ENCODE measurements at places on chromosomes 2 and 18.

GRCh38 chr2:169086893-169087467, 17.6 kb downstream of the DHRS9 start:
- H3K36me3 ChIP-seq = no peaks in the 10 kb centered on the region
- peaks cover 7% of the 10 kb centered on the region for H3K4me1 ChIP-seq
- no peak overlapping the region for H3K27ac ChIP-seq
- no peaks in the 10 kb centered on the region for H3K27me3 ChIP-seq
- DNase-seq = no peak

- H3K4me3 ChIP-seq = no peak overlapping the region
- H3K27me3 ChIP-seq = peaks cover 3% of the 10 kb centered on the region
- H3K27ac ChIP-seq = no peak overlapping the region
- no peaks in the 10 kb centered on the region for H3K36me3 ChIP-seq
- DNase-seq = no peak
Measured at GRCh38 chr2:497770-498492, 179.3 kb downstream of the TMEM18 start.

DNA sequence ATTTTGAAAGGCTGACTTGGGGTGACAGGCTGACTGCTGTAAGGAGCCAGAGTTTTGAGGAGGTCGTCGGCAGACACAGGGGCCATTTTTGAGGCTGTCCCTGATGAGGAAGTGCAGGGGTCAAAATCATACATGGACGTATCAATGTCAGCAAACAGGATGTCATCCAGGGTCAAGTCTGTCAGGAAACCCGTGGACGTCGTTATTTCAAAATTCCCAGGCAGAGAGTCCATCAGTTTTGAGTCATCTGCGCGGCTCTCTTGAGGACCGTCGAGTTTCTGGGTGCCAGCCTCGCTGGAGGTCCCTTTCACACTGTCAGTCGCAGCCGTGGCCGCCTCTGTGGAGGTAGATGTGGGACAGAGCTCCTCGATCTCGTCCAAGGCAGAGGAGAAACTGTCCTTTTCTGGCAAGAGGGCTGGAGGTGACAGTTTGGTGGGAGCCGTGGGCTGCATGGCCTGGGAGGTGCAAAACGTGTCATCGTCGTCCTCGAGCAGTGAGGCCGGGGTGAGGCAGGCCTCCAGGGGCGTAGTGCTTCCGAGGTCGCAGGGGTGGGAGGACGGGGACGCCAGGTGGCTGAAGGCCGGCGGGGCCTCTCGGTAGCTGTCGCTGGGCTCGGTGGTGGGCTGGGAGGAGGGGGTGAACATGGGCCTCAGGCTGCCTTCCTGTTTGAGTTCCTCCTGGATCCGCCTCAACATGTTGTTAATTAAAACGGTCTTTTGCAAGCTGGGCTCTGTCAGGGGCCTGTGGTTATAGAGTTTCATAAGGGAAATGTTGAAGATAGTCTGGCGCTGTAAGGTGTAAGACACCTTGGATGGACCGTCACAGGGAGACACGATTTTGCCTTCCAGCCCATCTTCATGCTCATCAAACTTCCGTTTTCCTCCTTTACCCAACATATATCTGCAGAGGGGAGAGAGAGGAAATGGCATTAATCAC, 17.5 kb downstream of the SERTAD2 start:
- H3K4me3 ChIP-seq = no peak overlapping the region
- H3K27me3 ChIP-seq = no peaks in the 10 kb centered on the region
- H3K4me1 ChIP-seq = peaks cover 86% of the 10 kb centered on the region
- H3K36me3 ChIP-seq = peaks cover 22% of the 10 kb centered on the region
- no peak overlapping the region for H3K27ac ChIP-seq
- no peak for DNase-seq

DNA sequence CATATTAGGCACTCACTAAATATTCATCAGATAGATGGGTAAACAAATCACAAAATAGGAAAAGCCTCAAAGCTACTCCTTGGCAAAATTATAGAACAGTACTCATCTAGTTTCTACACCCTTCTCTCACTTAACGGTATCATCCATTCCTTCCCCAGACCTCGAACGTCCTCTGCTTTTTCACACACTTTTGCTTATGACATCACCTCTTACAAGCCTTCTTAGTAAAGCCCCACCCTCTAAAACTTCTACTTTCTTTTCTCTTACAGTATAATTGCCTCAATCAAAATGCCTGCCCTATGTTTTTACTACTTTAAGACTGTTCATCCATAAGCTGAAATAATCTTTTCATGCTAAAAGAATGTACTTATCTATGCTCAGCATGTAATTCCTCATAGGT, 8.1 kb downstream of the CHN1 start:
- no peak overlapping the region for H3K4me3 ChIP-seq
- H3K27me3 ChIP-seq = peaks cover 9% of the 10 kb centered on the region
- H3K27ac ChIP-seq = no peak overlapping the region
- H3K4me1 ChIP-seq = peaks cover 4% of the 10 kb centered on the region

DNA sequence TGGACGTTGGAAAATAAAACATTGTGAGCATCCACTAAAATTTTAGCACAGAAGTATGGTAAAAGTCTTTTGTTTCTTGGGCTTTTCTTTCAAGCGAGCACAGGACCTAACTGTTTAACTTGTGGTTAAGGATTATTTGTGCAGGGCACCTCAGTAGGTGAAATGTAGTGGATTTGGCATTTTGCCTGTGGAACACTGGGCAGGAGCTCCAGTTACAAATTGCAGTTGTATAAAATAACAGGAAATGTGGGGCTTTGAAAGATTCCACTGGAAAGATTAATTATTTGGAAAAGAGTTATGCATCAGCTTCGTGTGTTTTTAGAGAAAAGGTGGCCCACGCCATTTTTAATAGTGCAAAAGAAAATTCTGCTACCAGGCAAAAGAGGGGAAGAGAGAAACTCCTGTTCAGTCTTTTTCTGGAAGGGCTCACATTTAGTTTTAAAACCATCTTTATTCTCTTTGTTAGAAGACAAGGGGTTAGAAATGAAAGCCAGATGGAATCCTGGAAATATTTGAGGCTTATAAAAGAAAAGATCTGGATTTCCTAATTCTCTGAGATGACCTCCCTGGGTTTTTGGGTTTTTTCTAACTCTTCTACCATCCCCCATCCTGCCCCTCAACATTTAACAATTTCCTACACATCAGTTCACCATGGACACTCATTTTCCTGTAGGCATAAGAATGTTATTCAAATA, 144.3 kb upstream of the SERTAD2 start:
- H3K4me3 ChIP-seq = no peak overlapping the region
- no peaks in the 10 kb centered on the region for H3K4me1 ChIP-seq
- no peak overlapping the region for H3K27ac ChIP-seq
- H3K27me3 ChIP-seq = no peaks in the 10 kb centered on the region

- no peak for DNase-seq
- no peaks in the 10 kb centered on the region for H3K27me3 ChIP-seq
- H3K4me1 ChIP-seq = no peaks in the 10 kb centered on the region
- no peak overlapping the region for H3K4me3 ChIP-seq
- no peaks in the 10 kb centered on the region for H3K36me3 ChIP-seq
- H3K27ac ChIP-seq = no peak overlapping the region
Measured at GRCh38 chr2:187900021-187900420, 345.8 kb upstream of the TFPI start.

DNA sequence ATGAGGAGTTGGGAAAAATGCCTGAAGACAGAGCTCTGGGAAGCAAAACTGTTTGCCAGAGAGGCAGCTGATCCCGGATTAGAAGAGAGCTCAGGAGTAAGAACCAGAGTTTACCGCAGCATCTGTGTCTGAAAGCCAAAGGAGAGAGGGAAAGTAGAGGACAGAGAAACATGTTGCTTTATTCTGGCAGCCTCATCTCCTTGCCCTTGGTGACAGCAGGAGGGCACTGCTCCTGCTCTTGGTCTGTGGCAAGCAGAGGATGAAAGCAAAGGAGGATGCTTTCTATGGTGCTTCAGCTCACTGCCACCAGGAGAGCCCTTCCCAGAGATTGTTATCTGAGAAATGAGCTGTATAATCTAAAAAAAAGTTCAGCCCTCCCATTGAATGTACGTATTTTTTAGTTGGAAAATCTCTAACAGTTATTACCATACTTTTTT, 7.7 kb downstream of the SLC1A4 start:
- H3K4me3 ChIP-seq = no peak overlapping the region
- no peaks in the 10 kb centered on the region for H3K36me3 ChIP-seq
- no peak overlapping the region for H3K27ac ChIP-seq
- H3K4me1 ChIP-seq = peaks cover 10% of the 10 kb centered on the region
- no peak for DNase-seq

DNA sequence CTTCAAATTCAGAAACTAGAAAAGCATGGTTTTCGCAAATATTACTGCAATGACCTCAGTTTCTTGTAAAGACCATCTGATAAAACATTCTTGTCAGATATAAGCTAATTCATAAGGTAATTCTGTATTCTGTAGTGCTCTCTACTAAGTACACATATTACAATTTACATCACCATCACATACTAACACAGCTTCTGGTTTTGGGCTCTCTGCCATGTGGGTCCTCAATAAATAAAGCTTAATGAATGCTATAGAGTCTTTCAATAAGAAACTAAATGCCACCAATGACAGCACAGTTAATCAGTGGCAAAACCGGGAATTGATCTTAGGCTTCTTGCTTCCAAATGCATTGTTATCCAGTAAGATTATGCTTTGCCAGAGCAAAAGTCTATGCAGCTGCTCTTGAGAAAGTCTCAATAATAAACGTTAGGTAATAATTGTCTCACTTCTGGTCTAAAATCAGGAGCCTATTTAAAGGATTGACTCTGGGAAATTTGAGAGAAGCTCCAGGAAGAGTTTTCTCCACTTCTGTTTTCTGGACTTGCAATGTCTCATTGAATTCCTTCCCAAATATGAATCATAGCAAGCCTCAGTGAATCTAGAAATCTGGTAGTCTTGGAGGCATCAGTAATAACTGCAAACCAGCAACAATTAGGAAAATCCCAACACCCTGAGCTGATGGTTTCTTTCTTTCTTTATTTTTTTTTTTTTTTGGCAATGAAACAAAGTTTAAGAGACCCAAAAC, 67.9 kb upstream of the RAPGEF4 start:
- H3K4me1 ChIP-seq = no peaks in the 10 kb centered on the region
- H3K27ac ChIP-seq = no peak overlapping the region
- H3K4me3 ChIP-seq = no peak overlapping the region
- no peak for DNase-seq

DNA sequence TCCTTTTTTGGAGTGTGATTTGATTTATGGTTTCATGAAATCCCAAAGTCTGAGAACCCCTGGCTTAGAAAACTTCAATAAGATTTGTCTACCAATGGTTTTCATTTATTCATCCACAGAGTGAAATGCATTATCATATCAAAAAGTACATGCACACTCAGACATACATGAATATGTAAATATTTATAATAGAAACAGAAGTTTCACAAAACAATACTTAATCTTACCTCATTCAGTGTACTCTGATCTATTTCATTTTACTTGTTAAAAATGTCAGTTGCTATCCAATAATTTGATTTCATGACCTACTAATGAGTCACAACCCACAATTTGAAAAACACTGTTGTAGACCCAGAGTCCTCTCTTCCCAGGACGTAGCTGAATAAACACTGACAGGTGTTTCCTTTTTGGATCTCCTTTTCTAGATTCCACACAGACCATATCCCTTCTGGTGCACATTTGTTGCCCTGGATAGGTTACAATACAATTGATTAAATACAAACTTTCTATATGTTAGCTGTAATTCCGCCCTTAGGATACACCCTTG, 10.4 kb upstream of the CAVIN2 start:
- no peak overlapping the region for H3K27ac ChIP-seq
- DNase-seq = no peak
- H3K4me3 ChIP-seq = no peak overlapping the region
- H3K27me3 ChIP-seq = no peaks in the 10 kb centered on the region

DNA sequence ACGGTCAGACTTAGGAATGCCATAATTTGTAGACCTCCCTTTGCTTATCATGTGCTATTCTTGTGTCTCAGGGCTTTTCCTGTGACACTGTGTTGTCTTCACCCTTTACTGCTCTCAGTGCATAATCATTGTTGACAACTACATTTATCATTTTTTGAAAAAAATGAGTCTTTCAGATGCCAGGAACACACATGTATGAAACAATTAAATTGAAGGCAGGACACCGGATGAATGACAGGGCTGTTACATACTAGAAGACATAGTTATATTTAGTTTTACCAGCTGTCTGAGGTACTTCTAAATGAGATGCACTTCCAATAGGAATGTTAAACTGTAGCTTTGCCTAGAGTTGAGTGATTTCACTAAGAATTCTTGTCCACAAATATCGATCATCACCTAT, 243.5 kb downstream of the LRP1B start:
- H3K27ac ChIP-seq = no peak overlapping the region
- H3K4me1 ChIP-seq = no peaks in the 10 kb centered on the region

DNA sequence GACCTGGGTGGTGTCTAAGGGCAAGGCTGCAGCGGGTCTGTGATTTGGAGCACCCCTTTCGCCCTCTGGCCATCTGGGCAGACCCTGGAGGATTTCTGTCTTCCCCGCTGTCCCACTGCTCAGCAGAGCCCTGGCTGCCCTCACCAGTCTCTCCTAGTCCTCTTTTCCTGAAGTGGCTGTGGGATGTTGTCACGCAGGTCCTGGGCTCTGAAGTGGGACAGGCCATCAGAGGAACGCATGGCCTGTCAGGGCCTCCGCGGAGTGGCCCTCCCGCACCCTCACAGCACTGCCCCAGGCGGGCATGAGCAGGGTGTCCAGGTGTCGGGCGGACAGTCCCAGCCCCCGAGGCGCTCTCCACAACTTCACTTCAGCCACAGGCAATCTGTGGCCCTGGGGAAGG, 1.1 kb upstream of the TMEM185B start:
- H3K36me3 ChIP-seq = no peaks in the 10 kb centered on the region
- peaks cover 28% of the 10 kb centered on the region for H3K4me1 ChIP-seq

GRCh38 chr2:216934151-216934550, 74.3 kb upstream of the TNP1 start:
- DNase-seq = no peak
- H3K36me3 ChIP-seq = no peaks in the 10 kb centered on the region
- H3K27ac ChIP-seq = peak overlapping the region; percentile 63
- H3K4me3 ChIP-seq = no peak overlapping the region
- peaks cover 27% of the 10 kb centered on the region for H3K4me1 ChIP-seq

DNA sequence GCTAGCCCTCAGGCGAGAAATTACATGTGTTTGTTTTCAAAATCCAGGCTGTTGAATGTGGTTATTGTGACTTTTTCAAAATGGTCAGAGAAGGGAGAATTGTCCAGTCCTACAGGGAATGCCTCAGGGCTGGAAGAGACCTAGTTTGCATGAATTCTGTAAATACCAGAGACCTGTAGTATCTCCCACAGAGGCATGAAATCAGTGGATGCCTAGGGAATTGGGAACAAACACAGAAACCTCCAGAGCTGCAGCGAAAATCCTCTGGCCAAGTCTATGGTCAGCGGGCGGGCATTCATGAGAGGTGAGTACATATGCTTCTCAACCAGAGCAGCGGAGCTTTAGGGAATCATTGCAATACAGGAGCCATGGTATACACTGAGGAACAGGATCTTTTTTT, 1596.5 kb upstream of the NXPH2 start:
- no peaks in the 10 kb centered on the region for H3K4me1 ChIP-seq
- no peak overlapping the region for H3K4me3 ChIP-seq
- no peak for DNase-seq
- no peak overlapping the region for H3K27ac ChIP-seq
- no peaks in the 10 kb centered on the region for H3K36me3 ChIP-seq

- no peak overlapping the region for H3K27ac ChIP-seq
- H3K4me3 ChIP-seq = no peak overlapping the region
- no peaks in the 10 kb centered on the region for H3K36me3 ChIP-seq
- no peaks in the 10 kb centered on the region for H3K4me1 ChIP-seq
- DNase-seq = no peak
- no peaks in the 10 kb centered on the region for H3K27me3 ChIP-seq
Measured at GRCh38 chr2:35447215-35447614, 908.4 kb upstream of the CRIM1 start.

Measured in suprapubic skin (tissue), 4 donors.